ENCODE measurements at places on chromosomes 2 and 18.

DNA sequence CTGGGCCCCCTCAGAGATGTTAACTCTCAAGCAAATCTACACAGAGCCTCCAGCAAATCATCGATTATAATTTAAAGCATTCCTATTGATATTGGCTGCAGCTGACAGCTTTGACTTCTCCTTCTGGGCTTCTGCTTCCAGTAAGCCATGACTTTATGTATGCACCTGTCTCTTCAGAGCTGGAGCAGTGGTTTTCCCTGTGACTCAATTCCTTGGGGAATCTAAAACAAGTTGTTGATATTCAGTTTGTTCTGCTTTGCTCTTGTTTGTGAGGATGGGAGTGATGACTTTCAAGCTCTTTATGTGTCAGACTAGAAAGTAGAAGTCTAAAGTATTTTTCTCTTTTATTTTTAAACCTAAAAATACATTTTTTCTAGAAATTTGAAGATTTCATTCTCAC, 45.1 kb upstream of the TNP1 start:
- DNase-seq: peak; percentile 18

DNA sequence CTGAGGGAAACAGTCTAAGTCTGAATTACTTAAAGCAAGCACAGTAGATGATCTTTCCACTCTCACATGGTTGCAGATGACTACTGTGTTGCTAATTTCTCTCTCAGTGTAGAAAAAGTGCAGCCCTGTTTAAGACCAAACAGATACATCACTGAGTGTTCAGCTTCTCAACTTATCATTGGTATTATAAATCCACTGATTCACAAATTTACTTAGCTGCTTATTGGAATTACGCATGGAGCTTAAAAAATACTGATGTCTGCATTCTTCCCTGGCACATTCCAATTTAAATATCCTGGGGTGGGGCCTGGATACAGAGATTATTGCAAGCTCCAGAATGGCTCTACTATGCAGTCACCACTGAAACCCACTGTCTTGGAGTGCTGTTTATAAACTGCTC, 411.2 kb downstream of the RND3 start:
- no peak for DNase-seq

DNA sequence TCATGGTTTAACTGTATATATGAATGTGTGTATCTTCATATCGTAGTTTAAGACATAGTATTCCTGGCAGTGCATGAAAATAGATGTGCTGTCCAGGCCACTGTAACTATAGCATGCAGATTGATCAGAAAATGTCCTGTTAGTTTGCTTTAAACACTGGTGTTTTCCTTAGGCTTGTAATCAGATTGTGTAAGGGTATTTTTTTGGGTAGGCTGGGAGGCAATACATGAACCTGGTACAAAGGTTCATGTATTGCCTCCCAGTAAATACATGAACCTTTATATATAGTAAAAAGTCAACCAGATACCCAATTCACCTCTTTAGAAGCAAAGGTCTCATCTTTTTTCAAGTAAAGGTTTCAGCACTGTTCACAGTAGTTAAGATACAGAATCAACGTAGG, 1.6 kb downstream of the COQ10B start:
- DNase-seq: no peak

DNA sequence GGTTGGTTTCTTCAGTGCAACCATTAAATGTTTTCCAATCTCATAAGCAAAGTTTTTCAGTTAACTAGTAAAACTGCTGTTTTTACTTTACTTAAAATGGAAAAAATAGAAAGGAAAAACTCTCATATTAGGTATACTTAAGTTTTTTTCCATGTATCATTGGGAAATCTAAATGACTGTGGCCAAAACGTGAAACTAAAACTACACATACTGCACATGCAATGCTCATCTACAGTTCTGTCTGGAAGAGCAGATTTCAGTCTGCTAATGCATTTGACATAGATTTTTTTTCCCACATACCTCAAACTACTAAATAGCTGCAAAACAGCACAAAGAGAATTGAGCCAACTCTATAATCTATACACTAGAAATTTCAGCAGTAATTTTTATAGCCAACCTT, 62.6 kb downstream of the COL5A2 start:
- no peak for DNase-seq

DNA sequence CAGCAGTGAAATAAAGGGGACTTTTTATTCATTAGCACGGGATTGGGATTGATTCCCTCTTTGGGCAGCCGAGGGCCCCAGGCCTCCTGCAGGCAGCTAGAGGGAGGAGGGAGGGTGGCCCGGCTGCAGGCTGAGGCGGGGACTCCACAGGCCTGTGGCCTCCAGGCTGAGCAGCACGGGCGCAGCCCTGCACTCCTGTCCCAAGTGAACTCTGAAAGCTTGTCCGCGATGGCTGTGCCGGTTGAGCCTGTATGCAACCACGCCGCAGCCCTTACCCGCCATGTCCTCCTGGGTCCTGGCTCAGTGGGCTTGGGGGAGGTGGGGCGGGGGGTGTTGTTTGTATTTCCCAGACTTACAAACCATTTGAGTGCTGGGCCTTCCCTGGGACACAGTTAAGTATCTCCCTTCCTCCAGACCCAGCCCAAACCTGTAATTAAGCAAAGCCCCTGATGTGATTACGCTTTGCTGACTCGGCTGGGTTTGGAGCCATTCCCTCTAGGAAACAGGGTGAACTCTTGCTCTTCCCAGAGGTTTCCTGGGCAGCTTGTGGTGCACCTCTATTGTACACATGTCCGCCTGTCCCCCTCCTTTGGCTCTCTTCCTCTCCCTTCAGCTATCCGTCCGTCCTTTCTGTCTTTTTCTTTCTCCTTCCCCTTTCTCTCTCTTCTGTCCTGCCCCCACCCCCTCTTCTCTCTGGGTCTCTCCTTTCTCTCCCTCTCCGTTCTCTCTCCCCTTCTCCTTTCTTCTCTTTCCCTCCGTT, 5.3 kb downstream of the GLI2 start:
- DNase-seq: no peak

- DNase-seq: no peak
Observed at GRCh38 chr2:241092677-241093076, 9.4 kb downstream of the MTERF4 start.

DNA sequence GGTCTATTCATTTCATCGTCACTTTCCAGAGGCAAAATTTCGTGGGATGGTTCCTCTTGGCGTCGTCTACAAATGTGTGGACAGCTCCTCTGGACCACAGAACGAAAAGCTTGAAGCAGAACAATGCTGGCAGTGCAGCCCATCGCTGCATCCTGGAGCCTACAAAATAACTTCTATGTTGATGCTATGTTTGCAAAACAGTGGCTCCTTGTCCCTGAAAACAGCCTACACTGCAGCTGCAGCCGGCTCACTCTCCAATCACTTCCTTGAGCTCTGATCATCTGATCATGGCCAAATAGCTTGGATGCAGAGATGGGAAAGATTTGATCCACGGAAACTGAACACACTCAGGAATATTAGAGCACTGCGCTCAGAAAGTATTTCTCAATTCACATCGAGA, 60.0 kb downstream of the DOCK10 start:
- no peak for DNase-seq

GRCh38 chr2:135931776-135932443, 53.5 kb downstream of the DARS1 start:
- no peak for DNase-seq

- no peak for DNase-seq
Observed at GRCh38 chr18:41513438-41513837, 441.6 kb upstream of the PIK3C3 start.

DNA sequence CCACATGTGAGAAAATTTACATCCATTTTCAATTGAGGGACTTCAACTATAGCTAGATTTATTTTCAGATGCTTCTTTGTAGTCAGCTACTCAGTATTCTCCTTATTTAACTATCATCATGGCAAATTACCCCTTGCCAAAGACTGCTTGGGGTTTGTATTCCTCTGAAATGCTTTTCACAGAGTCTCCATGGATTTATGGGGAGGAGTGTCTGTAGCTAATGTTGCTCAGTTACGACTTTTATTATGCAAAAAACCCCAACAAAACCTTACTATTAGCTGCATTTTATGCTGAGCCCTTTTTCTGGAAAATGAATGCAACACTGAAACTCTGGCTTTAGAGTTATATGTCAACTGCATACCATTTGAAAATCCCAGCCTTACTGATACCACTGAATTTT, 78.6 kb downstream of the RFTN2 start:
- DNase-seq: no peak

- DNase-seq: no peak
Observed at GRCh38 chr2:10787176-10787968, 25.2 kb downstream of the PDIA6 start.

- DNase-seq: no peak
Observed at GRCh38 chr18:79380816-79381806, 14.6 kb upstream of the NFATC1 start.
